ENCODE measurements at places on chromosomes 3 and 15.

DNA sequence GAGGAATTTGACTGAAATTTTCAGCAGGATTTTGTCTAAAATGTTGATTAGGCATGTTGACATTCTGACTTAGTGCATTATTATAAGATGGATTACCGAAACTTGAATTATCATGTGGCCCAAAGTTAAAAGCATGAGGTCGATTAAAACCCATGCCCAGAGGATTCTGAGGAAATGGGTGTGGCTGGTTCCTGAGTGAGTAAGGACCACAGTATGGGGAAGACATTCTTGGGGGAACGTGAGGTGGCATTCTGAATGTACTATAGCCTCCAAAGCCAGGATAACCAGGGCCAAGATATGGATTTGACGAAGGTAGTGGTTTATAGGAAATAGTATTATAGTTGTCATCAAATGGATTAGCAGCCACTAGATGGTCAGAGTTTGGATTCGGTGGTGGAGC is 38.7 kb upstream of the DNAAF4 start:
- DNase-seq, result no peak

DNA sequence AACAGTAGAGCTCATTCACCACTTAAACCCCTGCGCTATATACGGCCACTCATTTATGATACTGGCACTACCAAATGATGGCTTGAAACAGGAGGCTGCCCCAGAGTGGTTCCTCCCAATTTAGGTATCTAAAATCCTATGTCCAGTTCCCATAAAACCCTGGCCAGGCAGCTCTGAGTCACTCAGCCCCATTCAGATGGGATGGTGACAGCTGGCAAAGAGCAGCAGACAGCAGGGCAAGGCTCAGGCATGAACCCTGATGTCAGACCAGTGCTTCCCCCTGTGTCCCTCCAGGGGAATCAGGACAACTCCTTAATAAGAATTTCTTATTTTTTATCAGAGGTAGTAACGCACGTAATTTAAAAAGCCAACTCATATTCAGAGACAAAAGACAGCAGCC is 77.2 kb upstream of the RNU6-1 start:
- no peak for DNase-seq

DNA sequence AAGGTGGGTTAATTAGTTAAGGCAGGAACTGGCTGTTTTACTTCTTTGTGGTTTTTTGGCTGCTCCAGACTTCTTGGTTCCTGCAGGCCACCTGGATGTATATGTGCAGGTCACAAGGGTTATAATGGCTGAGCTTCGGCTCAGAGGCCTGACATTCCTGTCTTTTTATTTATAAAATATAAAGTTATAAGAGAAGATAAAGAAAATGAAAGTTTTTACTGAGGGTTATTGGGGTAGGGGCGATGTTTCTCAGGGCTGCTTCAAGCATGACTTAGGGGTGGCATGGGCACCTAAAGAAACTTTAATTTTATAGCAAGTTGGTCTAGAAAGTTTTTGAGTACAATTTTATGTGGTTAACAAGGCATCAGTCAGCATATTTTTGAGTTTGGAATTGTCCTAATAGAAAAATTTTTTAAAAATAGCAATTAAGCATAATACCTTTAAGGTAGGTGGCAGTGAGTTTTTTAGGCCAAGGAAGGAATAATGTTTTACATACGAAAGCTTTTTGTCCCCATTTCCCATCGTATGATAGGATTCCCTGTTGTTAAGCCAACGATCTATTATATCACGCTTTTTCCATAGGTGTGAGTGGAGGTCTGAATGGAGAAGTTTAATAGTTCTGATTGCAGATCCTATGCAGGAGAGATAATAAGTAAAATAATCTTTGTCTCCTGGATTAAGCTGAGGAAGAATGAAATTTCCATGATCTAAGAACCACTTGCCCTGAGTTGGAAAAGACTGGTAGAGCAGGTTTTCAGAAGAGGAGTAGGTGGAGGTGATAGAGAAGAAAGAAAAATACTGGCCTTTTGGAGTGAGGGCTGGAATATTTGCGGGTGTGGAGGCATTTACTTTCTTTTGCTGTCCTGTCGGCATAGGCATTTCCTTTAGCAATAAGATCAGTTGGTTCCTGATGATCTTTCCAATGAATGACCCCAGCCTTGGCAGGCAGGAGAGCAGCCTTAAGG is 10.1 kb downstream of the STRIT1 start:
- no peak for DNase-seq

- no peak for DNase-seq
These were observed 398.9 kb upstream of the TPRG1 start for GRCh38 chr3:188772886-188773285.

DNA sequence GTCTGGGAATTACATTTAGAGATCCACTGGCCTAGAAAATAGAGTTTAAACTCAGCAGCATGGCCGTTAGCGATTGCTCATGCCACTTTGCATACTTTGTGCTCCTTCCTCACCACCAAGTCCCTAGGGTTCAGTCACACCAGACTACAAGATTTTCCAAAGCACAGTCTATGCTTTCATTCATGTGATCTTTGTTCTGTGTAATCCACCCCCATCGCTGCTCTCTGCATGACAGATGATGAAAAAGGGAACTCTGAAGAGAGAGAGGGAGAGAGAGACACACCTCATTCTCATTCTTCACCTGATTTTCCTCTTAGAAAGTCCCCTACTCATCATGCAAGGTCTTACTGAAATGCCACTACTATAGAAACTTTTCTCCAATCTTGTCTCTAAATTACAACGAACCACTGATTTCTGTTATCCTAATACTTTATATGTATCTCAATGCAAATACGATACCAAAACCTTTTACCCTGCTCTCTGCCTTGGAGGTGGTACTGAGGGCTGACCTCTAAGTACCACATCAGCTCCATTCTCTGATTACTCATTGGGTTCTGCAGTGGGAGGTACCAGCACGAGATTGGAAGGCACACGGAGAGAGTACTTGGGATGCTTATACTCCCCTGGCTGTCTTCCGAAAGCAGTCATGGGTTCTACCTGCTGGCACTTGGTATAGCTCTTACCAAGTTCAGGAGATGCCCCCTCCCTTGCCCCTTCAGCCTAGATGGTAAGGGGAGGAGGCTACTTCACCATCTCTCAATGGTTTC is 1.1 kb upstream of the PARP15 start:
- DNase-seq, result peak; percentile 74

DNA sequence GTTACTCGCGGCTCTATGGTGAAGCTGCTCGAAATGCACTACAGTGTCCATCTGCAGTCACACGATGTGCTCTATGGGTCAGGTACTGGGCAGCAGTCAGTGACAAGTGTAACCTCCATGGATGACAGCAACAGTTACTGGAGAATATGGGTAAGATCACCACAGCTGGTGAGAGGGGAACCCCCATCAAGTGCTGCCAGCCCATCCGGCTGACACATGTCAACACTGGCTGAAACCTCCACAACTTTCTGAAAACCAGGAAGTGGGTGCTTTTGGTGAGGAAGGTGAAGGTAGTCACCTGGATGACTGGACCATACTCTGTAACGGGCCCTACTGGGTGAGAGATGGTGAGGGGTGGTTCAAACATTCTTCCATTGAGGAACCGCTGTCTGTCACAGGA is 87.4 kb upstream of the C15orf39 start:
- no peak for DNase-seq

DNA sequence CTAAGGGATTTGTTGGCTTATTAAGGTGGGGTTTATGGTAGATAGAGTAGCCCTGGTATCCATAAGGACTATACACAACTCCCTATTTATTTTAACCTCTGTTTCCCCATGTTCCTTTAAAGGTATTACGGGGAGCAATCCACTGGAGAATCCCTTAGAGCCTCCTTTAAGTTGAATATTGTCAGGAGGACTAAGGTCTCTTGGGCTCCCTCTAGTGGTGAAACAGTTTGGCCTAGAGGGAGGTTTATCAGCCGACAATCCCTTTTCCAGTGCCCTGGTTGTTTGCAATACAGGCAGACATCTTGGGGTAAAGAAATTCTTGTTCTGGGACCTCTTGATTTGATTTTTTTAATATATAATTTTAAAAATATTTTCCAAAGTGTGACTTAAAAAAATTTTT is 12.9 kb downstream of the OPA1 start:
- peak; percentile 73 for DNase-seq

DNA sequence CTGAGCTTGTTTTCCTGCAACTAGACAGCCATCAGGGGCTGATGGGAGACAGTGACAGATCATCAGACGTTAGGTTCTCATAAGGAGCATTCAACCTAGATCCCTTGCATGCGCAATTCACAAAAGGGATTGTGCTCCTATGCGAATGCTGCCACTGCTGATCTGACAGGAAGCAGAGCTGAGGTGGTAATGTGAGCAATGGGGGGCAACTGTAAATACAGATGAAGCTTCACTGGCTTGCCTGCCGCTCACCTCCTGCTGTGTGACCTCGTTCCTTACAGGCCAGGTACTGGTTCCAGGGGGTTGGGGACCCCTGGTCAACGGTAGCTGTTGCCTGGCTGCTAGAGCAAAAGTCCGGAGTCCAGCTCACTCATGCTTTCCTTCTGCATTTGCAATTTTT is 26.4 kb upstream of the KCNAB1 start:
- no peak for DNase-seq

GRCh38 chr3:71559021-71559420 is 24.5 kb downstream of the FOXP1 start:
- DNase-seq, result no peak

DNA sequence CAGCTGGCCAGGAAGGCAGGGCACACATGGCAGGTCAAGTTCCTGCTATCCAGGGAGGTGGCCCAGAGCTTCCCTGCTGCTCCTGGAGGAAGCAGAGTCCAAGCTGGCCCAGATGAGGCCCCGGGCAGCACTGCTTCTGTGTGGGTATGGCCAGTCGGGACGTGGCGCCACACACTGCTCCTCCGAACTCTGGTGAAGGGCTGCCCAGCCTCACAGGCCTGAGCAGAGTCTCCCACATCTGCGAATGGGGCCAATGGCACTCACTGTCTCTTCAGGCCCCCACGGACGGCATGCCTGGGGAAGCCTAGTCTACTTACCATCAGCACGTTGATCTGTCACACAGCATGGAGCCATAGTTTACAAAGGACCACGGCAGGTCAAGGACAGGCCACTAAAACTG is 2.5 kb upstream of the PLA2G4F start:
- DNase-seq, result no peak

- no peak for DNase-seq
These were observed 1.9 kb downstream of the ATP1B3 start for GRCh38 chr3:141878326-141878725.

- DNase-seq, result no peak
These were observed 812.4 kb upstream of the DPPA4 start for GRCh38 chr3:110149763-110150162.

Data from COLO829 (cell line).